Esophagus squamous epithelium (tissue), 5 donors: ENCODE measurements at places on chromosomes 3 and 15. TPM values are rescaled to one million over a fixed set of nuclear protein-coding genes. Genes with fewer than 3 reads are reported as not detected.
A peak's percentile ranks its signal among the peaks of the same experiment; 100 is the strongest.

The NLGN1 gene
- 5.0 TPM for total RNA-seq

The CFAP20DC gene
- 10.5 TPM for total RNA-seq

The CSTA gene
- total RNA-seq = 3,432 TPM

The APEH gene
- 95.5 TPM for total RNA-seq

The RTP1 gene
- not detected for total RNA-seq

The LMAN1L gene
- total RNA-seq = not detected

The FETUB gene
- 9.0 TPM for total RNA-seq

- H3K27ac ChIP-seq = no peak overlapping the region
- no peaks in the 10 kb centered on the region for H3K36me3 ChIP-seq
- H3K4me1 ChIP-seq = no peaks in the 10 kb centered on the region
- no peak for DNase-seq
Measured at GRCh38 chr15:31427411-31427810, 100.8 kb downstream of the KLF13 start.

GRCh38 chr3:9781551-9781950 is 10.7 kb downstream of the TADA3 start:
- H3K36me3 ChIP-seq = peaks cover 14% of the 10 kb centered on the region
- H3K4me1 ChIP-seq = peaks cover 32% of the 10 kb centered on the region
- H3K27me3 ChIP-seq = no peaks in the 10 kb centered on the region
- no peak overlapping the region for H3K4me3 ChIP-seq
- DNase-seq = no peak
- H3K27ac ChIP-seq = peak overlapping the region; percentile 6

DNA sequence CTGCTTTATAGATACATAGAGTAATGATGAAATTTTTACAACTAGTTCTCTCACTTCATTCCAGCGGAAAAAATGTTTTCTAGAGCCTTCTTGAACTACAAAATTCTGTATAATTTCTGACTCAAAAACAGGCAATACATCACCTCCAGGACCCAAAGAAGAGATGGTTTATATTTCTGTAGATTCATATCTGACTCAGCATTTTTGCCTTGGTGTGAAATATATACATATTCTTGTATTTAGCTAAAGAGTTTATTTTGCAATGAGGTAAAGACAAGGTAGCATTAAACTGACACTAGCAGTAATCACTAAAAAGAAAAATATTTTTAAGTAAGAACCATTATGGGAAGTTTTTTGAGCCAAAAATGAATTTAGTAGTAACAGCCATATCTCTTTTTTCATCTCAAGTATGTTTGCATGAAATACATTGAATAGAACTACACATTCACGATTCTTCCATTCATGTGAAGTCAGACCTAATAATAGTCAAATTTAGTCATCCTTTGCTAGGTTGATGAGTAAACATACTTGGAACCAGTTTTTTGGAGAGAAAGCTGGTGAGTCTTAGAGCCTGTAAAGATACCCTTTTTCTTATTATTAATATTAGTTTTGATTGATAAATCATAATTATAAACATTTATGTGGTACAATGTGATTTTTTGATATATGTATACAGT is 31.6 kb downstream of the COL8A1 start:
- H3K36me3 ChIP-seq = no peaks in the 10 kb centered on the region
- no peak overlapping the region for H3K27ac ChIP-seq
- no peaks in the 10 kb centered on the region for H3K27me3 ChIP-seq

GRCh38 chr3:142086581-142087090 is 62.7 kb downstream of the TFDP2 start:
- H3K27ac ChIP-seq = no peak overlapping the region
- no peaks in the 10 kb centered on the region for H3K4me1 ChIP-seq
- H3K27me3 ChIP-seq = no peaks in the 10 kb centered on the region
- no peak for DNase-seq
- no peak overlapping the region for H3K4me3 ChIP-seq
- H3K36me3 ChIP-seq = no peaks in the 10 kb centered on the region

- no peaks in the 10 kb centered on the region for H3K27me3 ChIP-seq
- no peak overlapping the region for H3K27ac ChIP-seq
- no peak overlapping the region for H3K4me3 ChIP-seq
- DNase-seq = no peak
- no peaks in the 10 kb centered on the region for H3K36me3 ChIP-seq
- H3K4me1 ChIP-seq = no peaks in the 10 kb centered on the region
Measured at GRCh38 chr3:60427109-60427508, 824.1 kb downstream of the FHIT start.

- peaks cover 96% of the 10 kb centered on the region for H3K36me3 ChIP-seq
- no peak for DNase-seq
- H3K4me1 ChIP-seq = no peaks in the 10 kb centered on the region
- H3K27me3 ChIP-seq = no peaks in the 10 kb centered on the region
- H3K27ac ChIP-seq = no peak overlapping the region
- H3K4me3 ChIP-seq = no peak overlapping the region
Measured at GRCh38 chr15:50641318-50641717, 45.3 kb downstream of the TRPM7 start.

- no peaks in the 10 kb centered on the region for H3K27me3 ChIP-seq
- H3K27ac ChIP-seq = no peak overlapping the region
- no peak overlapping the region for H3K4me3 ChIP-seq
- no peaks in the 10 kb centered on the region for H3K4me1 ChIP-seq
Measured at GRCh38 chr3:7249493-7250076, 388.7 kb downstream of the GRM7 start.

- no peak overlapping the region for H3K4me3 ChIP-seq
- H3K27ac ChIP-seq = no peak overlapping the region
- DNase-seq = no peak
Measured at GRCh38 chr3:145055375-145056076, 1083.9 kb downstream of the DIPK2A start.

GRCh38 chr3:122268257-122269024 is 56.6 kb upstream of the CSTA start:
- H3K4me3 ChIP-seq = no peak overlapping the region
- H3K36me3 ChIP-seq = no peaks in the 10 kb centered on the region
- H3K4me1 ChIP-seq = no peaks in the 10 kb centered on the region
- H3K27ac ChIP-seq = no peak overlapping the region
- no peak for DNase-seq

DNA sequence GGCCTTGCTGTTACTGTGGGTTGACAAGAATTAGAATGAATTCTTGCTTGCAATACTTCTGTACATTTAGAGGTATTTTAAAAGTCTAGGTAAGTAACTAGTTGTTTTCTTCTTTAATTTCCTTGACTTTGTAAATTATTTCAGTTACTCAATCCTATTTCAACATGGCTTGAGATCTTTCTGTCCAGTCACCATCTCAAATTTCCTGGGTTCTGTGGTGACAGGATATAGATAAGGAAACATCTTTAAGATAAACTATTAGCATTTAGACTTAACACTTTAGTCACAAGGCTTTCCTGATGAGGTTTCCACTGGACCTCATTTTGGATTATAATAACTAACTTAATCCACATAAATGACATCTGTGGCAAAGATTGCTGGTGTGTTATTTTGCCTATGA is 195.9 kb upstream of the DPH6 start:
- no peaks in the 10 kb centered on the region for H3K4me1 ChIP-seq
- no peaks in the 10 kb centered on the region for H3K27me3 ChIP-seq
- H3K27ac ChIP-seq = no peak overlapping the region
- no peaks in the 10 kb centered on the region for H3K36me3 ChIP-seq

GRCh38 chr3:100506355-100506754 is 13.9 kb downstream of the TMEM45A start:
- no peaks in the 10 kb centered on the region for H3K4me1 ChIP-seq
- no peak for DNase-seq
- no peaks in the 10 kb centered on the region for H3K36me3 ChIP-seq
- H3K27me3 ChIP-seq = no peaks in the 10 kb centered on the region
- no peak overlapping the region for H3K27ac ChIP-seq
- no peak overlapping the region for H3K4me3 ChIP-seq

GRCh38 chr3:39896184-39896583 is 86.8 kb downstream of the MYRIP start:
- H3K27ac ChIP-seq = no peak overlapping the region
- no peaks in the 10 kb centered on the region for H3K27me3 ChIP-seq
- H3K4me1 ChIP-seq = no peaks in the 10 kb centered on the region
- H3K36me3 ChIP-seq = no peaks in the 10 kb centered on the region
- H3K4me3 ChIP-seq = no peak overlapping the region
